ENCODE measurements at places on chromosomes 4 and X.

DNA sequence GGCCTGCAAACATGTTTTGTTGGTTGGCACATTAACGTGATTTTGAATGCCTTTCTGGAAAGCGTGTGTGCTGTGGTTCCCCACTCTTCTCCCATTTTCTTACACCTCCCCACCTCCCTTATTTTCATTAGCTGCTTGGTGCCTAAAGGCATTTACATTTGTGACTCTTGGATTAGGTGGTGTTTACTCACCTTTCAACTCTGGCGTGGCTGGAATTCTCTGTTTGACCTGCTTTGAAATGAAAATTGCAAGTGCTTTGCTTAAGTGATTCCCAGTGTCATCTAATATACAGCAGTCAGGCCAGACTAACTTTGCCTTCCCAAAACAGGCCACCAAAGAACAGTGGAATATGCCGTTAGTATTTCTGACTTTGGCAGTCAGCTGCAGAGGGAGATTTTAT is 80.5 kb downstream of the NHSL2 start:
- no peak for DNase-seq

DNA sequence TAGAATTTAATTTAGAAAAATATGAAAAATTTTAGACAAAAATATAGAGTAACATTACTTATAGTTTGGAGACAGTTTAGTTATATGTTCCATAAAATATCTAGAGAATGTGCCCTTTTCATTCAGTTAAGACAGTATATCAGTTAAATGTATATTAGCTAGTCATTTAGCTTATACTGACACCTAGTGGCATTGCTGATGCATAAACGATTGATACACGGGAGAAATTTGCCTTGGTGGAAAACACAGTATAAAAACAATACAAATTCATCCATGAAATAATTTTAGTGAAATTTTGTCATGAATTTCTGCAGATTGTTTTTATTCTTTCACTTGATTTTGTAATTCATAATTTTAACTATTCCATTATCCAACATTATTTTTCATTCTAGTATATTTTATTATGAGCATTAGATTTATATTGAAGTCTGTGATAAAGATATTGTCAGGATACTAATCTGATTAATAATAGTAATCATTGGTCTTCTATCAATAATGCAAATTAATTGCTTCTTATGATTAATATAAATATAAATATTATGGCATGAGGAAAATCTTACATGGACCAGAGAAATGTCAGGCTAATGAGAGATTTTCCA is 219.0 kb downstream of the TLL1 start:
- peak; percentile 33 for DNase-seq

- peak; percentile 34 for DNase-seq
Observed at GRCh38 chr4:158170691-158171561, 1.9 kb downstream of the GASK1B start.

DNA sequence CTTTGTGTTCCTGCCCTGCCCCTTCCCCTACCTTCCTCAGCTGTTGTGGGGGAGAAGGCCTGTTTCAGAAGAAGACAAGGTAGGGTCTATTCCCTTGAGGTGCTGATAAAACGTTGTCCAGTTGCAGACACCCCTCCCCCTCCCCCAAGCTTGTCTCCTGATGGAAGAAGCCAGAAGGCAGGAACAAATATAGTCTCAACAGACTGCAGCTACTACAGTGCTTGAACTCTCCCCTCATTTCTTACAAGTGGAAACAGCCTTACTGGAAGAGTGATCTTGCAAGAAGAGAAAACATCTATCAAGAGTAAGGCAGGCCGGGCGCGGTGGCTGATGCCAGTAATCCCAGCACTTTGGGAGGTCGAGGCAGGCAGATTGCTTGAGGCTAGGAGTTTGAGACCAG is 11.0 kb upstream of the MAP7D3 start:
- DNase-seq, result no peak

DNA sequence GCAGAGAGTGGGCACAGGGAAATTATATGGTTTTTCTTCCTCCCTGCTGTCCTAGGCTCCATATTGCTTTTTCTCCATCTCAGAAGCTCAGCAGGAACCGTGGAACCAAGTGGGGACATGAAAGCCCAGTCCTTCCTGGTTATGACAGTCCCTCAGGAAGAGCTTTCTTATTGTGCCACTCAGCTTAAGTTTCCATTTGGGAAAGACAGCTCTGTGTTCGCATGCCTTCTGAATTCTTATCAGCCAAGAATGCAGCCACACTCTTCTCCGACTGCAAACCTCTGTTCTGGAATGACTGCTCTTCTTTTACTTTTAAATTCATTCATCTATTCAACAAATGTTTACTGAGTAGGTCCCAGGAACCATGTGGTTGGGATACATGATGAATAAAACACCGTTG is 58.0 kb upstream of the PPARGC1A start:
- DNase-seq, result no peak

DNA sequence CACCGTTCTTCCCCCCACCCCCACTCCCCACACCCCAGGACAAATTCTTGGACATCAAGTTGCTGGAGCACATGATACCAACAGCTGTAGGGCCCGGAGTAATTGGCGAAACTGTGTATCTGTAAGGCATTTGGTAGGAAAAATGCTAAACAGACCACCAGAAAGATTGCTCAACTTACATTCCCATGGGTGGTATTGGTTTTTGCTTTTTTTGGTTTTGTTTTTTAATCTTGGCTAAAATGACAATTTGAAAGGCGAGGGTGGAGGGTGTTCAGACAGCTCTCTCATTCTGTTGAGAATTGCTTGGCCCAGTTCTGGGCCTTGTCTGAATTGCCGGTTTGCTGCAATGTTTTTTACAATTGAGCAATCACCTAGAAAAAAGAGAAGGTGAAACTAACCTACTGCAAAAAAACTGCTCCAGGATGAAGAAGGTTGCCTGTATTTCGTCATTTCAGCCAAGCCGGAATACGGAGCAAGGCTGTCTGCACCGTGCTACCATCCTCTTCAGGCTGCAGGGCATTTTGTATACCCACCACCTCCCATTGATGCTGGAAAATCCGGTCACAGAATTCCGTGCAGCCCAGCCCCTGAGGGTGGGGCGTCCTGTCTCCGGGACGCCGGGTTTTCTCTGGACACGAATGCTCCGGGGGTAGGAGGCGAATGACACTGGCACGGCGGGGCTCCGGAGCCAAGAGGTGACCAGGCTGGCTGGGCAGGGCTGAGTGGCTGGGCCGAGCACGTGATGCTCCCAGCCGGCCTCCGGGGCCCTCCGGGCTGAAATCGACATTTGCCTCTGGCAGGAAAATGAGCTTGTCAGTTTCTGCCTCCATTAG is at the start of gene CLCN4:
Gene CLCN4 (plus strand): TSS at position 777 of the 833 bp plus-strand sequence. CDS start 28,058 bp downstream, outside the sequence.
- peak; percentile 3 for DNase-seq

GRCh38 chr4:154584259-154584658 is 6.3 kb downstream of the FGA start:
- DNase-seq, result no peak

GRCh38 chr4:111283066-111283677 is 660.3 kb upstream of the PITX2 start:
- DNase-seq, result peak; percentile 77

DNA sequence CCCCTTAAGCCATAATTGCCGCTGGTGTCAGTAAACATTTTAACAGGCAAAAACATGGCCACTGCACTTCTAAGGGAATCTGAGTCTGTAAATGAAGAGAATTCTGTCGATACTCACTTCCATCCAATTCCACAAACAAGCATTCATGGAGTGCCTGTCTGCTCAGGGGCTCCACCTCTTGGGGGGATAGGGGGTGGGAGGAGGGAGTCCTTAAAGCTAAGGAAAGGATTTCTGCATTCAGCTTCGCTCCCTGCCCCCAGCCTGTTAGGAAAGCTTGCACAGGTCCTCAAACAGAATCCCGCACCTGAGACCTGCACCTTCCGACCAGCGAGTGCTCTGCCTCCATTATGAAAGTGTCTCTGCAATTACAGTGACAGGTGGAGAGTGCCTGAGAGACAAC is 130.2 kb upstream of the KIT start:
- DNase-seq, result no peak

GRCh38 chr4:123361195-123361861 is 35.3 kb upstream of the SPRY1 start:
- peak; percentile 32 for DNase-seq

DNA sequence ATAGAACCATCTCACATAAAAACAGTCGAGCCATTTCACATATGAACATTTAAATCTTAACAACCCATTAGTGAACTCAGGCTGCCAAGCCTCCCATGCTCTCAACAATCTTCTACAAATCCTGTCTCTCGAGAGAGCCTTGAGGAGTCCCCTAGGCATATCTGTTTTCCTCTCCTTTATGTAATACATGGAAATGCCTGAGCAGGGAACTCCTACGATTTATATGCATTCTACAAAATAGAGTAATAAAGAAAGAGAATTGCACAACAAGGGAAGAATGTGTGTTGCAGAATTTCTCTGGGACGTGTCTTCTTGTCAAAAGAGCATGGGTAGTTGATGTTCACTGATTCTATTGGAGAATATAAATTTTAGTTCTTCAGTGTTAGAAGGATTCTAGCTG is 101.8 kb upstream of the VCX2 start:
- no peak for DNase-seq

- no peak for DNase-seq
Observed at GRCh38 chr4:55553441-55554201, 6.9 kb upstream of the CLOCK start.

DNA sequence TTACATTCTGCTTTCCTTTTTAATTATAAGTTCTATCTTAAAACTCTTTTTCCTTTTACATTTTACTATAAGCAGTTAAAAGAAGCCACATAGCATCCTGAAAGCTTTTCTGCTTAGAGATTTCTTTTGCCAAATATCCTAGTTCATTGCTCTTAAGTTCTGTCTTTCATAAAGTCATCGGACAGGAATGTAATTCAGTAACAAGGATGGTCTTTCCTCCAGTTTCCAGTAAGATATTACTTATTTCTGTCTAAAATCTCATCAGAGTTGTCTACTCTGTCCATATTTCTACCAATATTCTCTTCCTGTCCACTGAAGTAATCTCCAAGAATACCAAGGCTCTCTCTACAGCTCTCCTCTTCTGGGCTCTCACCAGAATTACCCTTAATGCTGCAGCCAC is 37.5 kb upstream of the ADH1C start:
- DNase-seq, result no peak

- no peak for DNase-seq
Observed at GRCh38 chrX:41276661-41277506, 57.1 kb upstream of the DDX3X start.

GRCh38 chr4:83282049-83282535 is 2.5 kb downstream of the COQ2 start:
- peak; percentile 78 for DNase-seq

DNA sequence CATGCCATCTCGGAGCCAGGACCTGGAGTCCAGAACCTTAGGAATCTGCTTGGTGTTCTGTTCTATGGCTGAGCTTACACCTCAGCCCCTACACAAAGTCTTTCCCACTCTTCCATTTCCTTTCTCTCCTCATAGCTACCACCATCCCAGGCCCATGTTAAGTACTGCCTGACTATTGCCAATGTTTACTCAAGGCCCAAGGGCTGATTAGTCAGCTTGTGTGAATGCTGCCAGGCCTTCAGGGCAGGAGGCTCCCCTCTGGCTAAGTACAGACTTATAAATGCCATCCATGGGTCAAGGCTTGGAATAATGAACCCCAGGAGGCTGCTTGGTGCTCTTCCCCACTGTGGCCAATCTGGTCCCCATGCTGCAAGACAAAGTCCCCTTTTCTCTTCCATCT is 411.6 kb upstream of the MAGEB18 start:
- DNase-seq, result no peak

DNA sequence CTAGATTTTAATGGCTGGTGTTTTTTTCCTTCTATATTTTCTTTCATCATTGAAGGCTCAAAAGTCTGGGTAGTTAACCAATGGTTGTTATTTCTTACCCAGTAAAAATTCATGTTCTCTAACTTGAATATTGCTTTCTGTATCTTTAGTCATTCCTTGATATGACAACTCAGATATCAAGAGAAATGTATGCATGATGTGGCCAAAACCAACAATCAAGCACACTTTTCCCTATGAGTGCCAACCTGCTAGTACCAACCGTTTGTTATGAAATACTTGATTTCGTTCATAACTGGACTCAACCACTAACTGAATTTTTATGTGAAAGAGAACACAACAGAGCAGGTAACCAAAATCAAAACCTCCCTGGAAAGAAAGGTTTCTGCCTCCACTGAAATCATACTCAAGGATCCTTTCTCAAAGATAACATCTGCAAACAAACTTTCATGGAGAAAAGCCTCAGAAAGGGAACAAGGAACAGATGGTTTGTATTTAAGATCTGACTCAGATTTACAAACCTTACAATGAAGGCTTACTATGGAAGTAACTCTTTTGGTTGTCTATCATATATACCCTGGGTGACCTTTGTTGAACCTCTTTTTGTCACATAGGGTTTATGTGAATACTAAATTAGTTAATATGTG is 8.3 kb upstream of the VEGFC start:
- no peak for DNase-seq

DNA sequence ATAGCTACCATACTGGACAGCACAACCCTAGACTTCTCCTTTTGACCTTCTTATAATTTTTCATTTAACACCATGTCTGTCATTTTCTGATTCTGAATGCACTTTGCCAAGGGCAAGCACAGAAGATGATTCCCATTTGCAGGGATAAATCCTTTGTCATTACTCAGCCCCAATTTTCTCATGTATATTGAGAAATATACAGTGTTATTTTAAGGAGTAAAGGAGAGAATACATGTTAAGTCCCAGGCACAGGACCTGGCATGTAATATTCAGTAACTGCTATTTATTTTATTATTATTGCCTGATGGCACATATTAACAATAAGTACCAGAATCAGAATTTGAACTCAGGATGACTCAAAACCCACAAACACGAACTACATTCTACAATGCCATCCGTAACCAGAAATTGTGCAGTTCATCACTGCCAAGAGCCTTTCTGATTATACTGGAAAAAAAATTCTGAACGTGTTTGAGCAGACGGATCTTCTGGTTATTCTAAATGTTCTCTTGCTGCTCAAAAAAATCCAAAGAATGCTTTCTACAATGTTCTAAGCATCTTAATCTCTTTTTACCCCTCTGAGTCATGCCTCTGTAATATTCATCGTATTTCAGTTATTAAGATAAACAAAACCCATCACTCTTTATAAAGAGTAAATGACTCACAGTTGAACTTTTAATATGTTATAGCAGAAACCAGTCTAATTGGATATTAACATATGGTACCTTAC is 170.0 kb downstream of the MID1 start:
- no peak for DNase-seq

GRCh38 chr4:77089866-77090265 is 14.1 kb upstream of the CCNI start:
- no peak for DNase-seq

GRCh38 chr4:26441771-26442170 is 48.5 kb downstream of the CCKAR start:
- no peak for DNase-seq

GRCh38 chrX:129553619-129554288 is 13.7 kb downstream of the OCRL start:
- no peak for DNase-seq

GRCh38 chr4:78569306-78569821 is 17.8 kb downstream of the ANXA3 start:
- peak; percentile 78 for DNase-seq

GRCh38 chr4:98222306-98222705 is 38.9 kb upstream of the RAP1GDS1 start:
- no peak for DNase-seq

GRCh38 chrX:124690495-124690894 is 344.1 kb downstream of the SH2D1A start:
- no peak for DNase-seq
